Mesenteric fat pad (tissue), 1 donor: ENCODE measurements at places on chromosomes 4 and X. TPM values are rescaled to one million over a fixed set of nuclear protein-coding genes. Genes with fewer than 3 reads are reported as not detected.

Gene ADH7
- not detected for total RNA-seq

GRCh38 chr4:163665101-163665500 is 170.6 kb downstream of the TMA16 start:
- DNase-seq, result no peak

- DNase-seq, result no peak
Measured at GRCh38 chrX:16386126-16386525, 218.8 kb downstream of the MAGEB17 start.

GRCh38 chr4:38774181-38774955 is 8.4 kb downstream of the TLR10 start:
- DNase-seq, result no peak

GRCh38 chrX:9370893-9371292 is 94.0 kb upstream of the TBL1X start:
- no peak for DNase-seq
